ENCODE measurements at places on chromosomes 16 and 17.
A peak's percentile ranks its signal among the peaks of the same experiment; 100 is the strongest.

- DNase-seq, result no peak
These were observed 20.5 kb upstream of the FA2H start for GRCh38 chr16:74795104-74795503.

GRCh38 chr17:48556576-48557401 is 11.9 kb upstream of the HOXB2 start:
- no peak for DNase-seq

GRCh38 chr16:67256701-67257230 is 8.0 kb downstream of the SLC9A5 start:
- peak; percentile 52 for DNase-seq

DNA sequence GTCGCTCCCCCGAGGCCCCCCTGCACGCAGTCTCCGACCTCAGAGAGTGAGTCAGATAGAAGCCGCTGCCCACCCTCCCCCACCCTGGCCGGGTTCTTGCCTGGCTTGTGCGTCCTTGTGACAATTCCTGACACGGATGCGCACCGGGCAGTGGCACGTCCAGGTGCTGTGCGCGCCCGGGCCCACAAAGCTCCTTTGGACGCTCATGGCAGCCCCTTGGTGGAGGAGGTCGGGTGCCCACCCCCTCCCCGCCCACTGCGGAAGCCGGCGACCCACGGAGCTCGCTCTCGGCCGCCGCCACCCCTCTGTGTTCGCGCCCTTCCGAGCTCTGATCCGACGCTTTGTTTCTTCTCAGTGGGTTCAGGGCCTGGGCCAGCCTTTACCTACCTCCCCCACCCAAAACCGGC is 662 bp upstream of the TUBB3 start:
- DNase-seq, result no peak

- DNase-seq, result no peak
These were observed 29.6 kb downstream of the HS3ST3B1 start for GRCh38 chr17:14330492-14330962.

DNA sequence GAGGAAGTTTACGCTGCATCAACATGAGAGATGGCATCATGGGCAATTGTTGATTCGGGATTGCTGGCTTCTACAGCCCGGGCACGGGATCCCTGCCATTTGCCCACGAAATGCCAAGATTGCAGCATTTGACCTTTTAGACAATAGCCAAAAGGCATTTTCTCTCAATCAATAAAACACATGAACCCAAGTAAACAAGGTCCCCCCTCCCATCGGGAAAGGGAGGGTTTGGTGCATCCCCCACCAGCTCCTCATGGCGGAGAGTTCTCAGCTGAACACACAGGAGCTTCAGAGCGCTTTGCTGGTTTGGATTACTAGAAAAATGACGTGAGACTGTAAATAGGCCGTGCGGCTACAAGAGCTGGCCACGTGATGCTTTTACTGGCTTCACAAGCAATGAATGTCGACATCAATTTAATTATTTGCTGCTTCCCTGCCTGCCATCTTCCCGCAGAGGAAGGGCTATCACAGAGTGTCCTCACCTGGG is 147.6 kb downstream of the C16orf95 start:
- DNase-seq, result no peak

- no peak for DNase-seq
These were observed 56.2 kb upstream of the TEKT3 start for GRCh38 chr17:15397620-15398019.

- no peak for DNase-seq
These were observed 10.8 kb upstream of the BCAR1 start for GRCh38 chr16:75262104-75262799.

GRCh38 chr17:35352284-35352683 is 21.1 kb downstream of the SLFN11 start:
- no peak for DNase-seq

DNA sequence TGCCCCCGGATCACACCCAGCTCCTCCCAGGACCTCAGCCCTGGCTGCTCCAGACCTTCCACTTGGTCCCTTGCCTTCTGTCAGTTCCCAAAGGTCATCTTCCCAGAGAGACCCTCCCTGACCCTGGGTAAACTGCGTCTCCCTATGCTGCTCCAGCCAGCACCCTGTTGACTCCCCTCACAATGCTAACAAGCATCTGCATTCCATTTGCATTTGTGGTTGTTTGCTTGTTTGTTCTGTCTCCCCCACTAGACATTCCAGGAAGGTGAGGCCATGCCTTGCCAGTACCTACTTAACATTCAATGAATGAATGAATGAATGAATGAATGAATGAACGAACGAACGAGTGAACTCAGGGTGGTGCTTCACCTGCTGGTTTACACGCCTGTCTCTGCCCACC is 171.2 kb downstream of the WSCD1 start:
- DNase-seq, result no peak

DNA sequence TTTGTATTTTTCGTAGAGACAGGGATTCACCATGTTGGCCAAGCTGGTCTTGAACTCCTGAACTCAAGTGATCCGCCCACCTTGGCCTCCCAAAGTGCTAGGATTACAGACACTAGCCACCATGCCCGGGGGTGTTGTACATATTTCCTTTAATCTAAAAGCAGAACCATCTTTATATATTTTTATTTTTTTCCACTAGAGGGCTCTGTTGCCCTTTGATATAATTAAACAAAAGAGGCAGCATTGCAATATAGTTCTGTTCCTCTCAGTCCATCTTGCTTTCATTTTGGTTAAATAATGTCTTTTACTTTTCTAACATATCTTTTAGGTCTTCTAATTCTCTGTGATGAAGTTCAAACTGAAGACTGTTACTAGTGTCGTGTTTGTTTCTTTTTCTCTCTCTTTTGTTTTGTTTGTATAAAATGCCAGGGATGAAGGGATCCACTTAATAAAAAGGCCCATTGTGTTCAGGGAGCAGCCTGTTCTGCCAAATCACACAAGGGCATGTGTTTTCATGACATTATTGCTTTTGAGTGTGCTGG is 23.4 kb downstream of the WWOX start:
- no peak for DNase-seq

DNA sequence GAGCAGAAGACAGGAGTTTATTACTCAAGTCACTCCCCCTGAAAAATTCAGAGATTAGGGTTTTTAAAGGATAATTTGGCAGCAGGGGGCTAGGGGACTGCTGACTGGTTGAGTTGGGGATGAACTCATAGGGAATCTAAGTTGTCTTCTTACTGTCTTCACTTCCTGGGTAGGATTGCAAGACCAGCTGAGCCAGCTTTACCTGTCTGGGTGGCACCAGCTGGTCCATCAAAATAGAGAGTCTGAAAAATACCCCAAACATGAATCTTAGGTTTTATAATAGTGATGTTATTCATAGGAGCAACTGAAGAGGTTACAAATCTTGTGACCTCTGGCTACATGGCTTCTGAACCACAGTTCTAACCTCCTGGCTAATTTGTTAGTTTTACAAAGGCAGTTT is 157.9 kb downstream of the PPM1E start:
- no peak for DNase-seq

GRCh38 chr17:13400491-13400890 is 201.2 kb downstream of the HS3ST3A1 start:
- no peak for DNase-seq

DNA sequence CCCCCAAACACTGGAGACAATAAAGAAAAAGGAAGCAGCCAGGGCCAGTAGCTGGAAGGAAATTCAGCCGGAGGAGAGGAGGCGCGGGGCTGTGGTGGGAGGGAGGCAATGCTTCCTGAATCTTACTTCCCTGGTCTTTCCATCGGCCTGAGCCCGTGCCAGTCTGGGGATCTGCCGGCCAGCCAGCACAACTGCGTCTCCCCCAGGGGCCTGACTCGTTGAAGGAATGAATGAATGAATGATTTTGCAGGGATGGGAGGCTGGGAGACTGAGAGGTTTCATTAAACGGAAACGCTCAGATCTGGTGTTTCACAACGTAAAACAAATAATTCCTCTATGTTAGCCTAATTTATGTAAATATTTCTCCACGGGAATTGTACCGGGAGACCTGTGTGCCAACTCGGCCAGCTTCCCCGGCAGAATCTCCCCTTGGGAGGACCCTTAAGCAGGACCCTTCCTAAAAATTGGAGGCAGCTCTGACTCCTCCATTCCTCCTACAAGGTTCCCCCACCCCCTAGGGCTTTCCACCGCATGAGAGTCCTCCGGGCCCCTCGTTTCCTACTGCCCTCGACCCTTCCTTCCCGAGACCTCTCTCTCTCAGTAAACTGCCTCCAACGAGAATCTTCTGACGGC is 1.3 kb upstream of the BAIAP2 start:
- DNase-seq, result no peak

DNA sequence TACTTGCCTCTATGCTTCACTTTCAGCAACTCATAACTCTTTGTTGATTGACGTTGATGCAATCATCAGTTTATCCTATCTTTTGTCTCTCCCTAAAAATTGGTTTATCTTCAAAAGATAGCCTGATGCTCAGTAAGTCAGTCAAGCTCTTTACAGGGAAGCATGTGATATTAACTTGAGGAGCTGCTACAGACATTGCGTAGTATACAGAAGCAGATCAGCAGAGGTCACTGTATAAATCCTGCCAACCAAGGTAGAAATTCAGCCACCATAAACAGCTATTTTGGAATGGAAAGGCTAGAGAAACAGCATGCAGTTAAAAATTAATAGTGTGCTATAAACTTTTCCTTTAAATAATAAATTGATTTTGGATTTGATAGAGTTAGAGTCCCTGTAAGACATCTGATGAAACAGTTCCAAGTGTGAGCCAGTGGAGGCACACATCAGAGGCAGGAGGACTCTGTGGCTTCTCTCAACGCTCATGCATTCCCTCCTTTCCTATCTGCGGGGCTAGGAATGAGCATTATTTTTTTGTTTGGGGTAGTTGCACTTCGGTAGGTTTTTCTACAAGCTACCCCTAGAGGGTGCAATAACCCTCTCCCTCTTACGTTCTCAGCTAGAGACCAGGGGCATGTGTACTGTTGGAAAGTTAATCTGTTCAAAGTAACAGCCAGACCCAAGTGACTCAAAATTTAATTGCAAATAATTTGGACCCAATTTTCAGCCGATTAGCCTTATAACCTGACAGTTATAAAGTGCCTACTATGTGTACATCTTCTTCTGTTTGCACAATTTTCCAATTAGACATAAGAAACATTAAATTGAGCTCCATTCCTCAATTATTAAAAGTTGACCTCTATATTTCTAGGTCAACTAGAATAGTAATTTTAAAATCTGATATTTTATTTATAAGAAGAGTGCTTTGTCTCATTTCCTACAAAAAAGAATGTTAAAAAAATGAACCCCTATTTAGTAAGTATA is 647.7 kb upstream of the SOX9 start:
- no peak for DNase-seq

GRCh38 chr17:49337884-49338283 is 24.2 kb downstream of the ZNF652 start:
- no peak for DNase-seq

DNA sequence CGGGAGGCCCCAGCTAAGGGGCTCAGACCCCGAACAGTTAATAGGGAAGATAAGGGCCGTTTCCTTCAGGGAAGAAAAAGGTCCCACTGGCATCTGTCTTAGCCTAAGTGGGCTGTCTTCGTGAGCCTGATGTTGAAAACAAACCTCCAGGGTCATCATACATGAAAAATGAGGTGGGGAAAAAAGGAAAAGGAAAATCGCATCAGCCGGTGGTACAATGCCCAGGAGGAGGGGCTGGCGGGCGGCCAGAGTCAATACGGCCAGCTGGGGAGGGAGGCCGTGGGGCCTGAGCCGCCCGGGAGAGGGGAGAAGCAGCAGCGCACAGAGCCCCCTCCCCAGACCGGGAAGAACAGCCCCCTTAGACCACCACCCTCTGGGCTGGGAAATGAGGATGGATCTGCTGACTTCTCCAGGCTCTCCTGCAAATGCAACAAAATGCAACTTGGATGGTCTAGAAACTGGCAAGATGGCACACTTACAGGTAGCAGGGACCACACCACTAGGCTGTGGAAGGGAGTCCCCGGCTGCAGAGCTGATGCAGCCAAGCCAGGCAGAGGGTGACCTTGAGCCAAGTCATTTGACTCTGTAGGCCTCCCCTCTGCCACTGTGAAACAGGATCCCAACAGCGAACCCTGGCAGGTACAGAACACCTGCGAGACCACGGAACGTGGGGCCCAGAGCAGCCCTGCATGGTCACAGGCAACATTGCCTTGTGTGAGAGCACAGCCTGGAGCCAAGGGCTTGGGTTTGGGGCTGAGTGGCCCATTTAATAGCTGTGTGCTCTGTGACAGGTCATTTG is 448.5 kb downstream of the SOX9 start:
- DNase-seq, result no peak

DNA sequence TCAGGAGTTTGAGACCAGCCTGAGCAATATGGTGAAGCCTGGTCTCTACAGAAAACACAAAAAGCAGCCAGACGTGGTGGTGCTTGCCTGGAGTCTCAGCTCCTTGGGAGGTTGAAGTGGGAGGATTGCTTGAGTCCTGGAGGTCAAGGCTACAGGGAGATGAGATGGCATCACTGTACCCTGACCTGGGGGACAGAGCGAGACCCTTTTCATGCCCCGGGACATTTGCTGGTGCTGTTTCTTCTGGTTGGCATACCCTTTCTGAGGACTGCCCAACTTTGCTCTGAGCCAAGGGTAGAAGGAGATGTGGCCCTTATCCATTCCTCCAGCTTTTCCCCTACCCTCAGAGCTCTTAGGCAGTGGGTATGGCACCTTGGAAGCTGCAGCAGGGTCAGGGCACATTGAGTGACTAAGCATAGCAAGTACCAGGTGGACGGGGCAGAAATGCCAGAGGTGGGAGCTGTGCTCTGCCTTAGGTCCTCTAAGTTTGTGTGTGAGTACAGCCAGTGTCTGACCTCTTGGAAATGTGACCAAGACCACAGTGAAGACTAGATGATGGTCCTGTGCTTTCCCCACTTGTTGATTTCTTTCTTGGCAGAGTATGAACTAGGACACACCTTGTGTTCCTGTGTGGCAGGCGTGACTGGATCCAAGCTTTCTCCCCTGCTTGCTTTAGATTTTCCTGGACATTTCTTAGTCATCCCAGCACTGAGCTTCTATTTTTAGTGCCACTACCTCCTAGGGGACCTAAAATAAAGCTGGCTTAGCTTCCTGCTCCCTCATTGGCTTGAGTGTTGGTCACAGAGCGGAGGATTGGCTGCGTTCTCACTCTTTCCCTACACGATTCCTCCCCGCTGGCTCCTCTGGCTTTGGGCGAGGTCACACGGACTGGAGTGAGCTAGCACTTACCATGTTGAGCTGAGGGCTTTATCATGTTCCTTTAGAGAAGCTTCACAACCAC is 9.9 kb upstream of the EDC4 start:
- DNase-seq, result no peak

DNA sequence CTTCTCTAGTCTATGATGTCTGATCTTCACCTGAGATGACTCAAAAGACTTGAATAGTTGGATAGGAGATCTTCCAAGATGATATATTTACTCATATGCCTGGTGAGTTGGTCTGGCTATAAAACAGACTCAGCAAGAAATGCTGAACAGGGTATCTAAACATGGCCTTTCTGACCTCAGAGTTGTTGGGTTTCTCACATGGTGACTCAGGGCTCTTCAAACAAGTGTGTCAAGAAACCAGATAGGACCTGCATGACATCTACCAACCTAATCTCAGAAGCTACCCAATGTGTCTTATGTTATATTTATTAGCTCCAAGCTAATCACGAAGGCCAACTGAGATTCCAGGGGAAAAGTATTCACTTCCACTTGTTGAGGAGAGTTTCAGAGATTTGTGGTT is 1477.3 kb downstream of the CDH8 start:
- DNase-seq, result no peak

All from left forelimb (tissue), 1 donor.